ENCODE measurements at places on chromosomes 2 and 18.

DNA sequence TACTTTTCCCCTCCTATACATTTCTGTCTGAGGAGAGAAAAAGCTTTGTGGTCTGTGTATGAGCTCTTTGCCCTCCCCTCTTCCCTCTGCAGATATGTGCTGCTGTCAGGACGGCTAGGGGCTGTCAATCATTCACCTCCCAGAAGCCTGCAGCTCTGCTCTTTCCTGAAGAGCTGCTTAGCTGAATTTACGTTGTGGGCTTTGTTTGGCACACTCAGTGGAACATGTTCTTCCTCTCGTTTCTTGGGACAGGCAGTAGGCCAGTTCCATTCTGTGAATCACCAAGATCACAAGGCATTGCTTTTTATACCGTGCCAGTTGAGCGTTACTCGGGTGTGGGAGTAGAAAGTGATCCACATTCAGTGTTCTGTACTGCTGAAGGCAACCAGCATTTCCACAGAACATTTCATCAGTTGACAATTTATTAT is 136.7 kb downstream of the LAMA3 start:
- DNase-seq: peak; percentile 60

DNA sequence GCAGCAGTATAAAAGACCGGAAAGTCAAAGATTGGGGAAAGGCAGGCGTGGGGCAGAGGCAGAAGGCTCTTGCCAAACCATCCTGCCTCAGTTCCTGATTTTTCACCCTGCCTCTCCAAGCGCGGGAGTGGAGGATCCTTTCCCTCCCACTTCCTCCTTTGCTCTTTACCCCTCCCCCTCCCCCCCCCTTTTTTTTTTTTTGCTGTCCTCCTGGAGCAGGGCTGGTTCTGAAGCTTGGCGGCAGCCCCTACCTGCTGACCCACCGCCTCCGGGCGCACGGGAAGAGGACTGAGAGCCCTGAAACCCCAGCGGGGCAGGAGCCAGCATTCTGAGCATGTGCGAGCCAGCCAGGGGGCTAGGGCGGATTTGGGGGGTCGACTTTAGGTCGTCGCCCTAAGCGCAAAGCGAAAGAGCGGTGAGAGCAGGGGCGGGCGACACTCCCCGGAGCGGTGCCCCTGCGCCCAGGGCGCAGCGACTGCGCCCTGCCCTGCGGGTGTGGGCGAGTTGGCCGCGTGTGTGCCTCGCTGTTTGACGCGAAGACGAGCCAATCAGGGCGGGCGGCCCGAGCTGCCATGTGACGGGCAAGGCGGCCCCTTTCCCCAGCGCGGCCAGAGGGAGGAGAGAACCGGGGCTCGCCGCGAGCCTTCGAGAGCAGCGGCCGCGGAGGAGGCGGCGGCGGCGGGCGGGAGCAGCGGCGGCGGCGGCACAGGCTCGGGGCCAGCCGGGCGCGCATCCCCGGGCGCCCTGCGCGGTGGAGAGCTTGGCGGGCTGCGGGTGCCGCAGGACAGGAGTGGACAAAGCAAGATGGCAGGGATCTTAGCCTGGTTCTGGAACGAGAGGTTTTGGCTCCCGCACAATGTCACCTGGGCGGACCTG is at the start of gene CERS6:
TSS of gene CERS6 (plus strand) at position 628 of the 876 bp plus-strand sequence. CDS start at position 805, 177 bp downstream.
- peak; percentile 73 for DNase-seq

DNA sequence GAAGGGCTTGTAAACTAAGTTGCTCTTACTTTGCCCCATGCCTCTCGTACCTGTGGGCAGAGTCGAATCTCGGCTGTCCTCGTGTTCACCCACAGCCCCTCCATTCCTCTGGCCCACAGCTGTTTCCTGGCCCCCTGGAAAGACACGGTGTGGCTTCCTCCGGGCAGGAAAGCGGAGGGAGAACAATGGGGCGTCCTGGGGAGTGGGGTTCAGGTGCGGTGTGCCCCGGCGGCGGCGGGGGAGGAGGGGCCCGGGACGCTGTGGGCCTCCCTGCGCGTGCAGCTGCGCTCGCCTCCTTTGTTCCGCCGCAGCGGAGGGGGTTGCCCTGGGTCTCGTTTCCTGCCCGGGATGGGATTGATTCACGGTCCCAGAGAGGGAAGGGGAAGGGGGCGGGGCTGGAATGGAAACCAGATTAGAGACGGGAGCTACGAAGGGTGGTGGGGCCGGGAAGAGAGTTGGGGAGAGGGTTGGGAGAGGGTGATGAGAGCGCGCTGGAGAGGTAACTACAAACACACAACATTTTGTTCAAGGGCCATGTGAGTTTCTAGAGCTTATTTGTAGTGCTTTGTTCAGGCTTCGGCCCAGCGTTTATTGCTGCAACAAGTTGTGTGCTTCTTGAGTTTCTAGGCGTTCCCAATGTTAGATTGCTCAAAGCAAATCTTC is 796 bp downstream of the MYO1B start:
- DNase-seq: peak; percentile 52

GRCh38 chr2:85754313-85755095 is 713 bp downstream of the ATOH8 start:
- peak; percentile 60 for DNase-seq

DNA sequence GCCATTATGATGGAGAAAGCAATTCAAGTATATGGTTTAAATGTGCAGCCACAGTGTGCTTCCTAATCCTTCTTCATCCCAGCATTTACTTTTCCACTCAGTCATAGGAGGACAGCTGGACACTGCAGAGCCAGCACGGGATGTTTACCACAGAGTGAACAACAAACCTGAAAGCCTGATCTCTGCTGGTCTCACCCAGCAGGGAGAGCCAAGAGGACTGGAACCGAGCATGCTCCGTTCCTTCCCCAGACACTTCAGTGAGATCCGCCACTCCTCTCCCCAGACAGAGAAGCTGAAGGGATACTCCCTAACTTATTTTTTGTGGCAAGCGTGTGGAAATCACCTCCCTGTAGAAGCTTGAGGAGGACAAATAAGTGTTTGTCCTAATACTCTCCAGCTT is 23.2 kb upstream of the GORASP2 start:
- no peak for DNase-seq

- no peak for DNase-seq
Measured at GRCh38 chr2:188207554-188207953, 84.1 kb upstream of the GULP1 start.

DNA sequence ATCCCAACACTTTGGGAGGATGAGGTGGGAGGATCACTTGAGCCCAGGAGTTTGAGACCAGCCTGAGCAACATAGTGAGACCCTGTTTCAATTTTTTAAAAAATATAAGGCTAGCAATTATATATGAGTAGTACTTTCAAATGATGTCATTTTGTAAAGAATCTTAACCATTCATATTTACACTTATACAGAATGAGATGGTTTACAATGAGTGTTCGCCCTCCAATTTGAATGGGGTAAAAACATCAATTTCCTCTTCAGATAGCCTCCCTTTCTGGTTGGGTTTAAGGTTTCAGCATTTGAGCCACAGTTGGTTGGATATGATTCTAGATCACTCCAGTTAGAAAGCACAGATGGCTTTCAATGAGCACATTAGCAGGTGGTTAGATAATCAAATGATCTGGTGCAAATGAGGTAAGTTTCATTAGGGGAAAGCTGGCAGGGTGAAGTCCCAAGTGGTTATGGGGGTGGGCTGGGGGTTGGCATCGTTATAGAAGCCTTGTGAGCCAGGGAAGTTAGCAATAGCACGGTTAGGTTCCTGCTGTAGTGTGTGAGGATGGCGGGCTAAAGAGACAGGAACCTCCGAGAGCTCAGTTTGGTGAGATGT is 63.9 kb downstream of the TRPM8 start:
- DNase-seq: no peak

All from Jurkat, Clone E6-1 (cell line).